ENCODE measurements at places on chromosomes 3 and 15. TPM values are rescaled to one million over a fixed set of nuclear protein-coding genes. Genes with fewer than 3 reads are reported as not detected.

DOCK3 gene
- total RNA-seq, result 7.0 TPM

GRAMD1C gene
- total RNA-seq, result 1.8 TPM

TGM4 gene
- total RNA-seq, result not detected

LIPC gene
- total RNA-seq, result not detected

PPP4R2 gene
- total RNA-seq, result 132 TPM

ECE2 gene
- total RNA-seq, result not detected

XIRP1 gene
- total RNA-seq, result not detected

ASB14 gene
- not detected for total RNA-seq

ZBTB20 gene
- 0.70 TPM for total RNA-seq

JMJD7 gene
- total RNA-seq, result 14.3 TPM

DUT gene
- 137 TPM for total RNA-seq

IL1RAP gene
- total RNA-seq, result 5.4 TPM

PHLDB2 gene
- total RNA-seq, result 13.2 TPM

SMAD6 gene
- 6.0 TPM for total RNA-seq

OR5K2 gene
- not detected for total RNA-seq

GPR171 gene
- total RNA-seq, result not detected

FRMD5 gene
- 3.8 TPM for total RNA-seq

GOLGA8J gene
- total RNA-seq, result not detected

CFAP100 gene
- total RNA-seq, result 0.44 TPM

TPM1 gene
- 748 TPM for total RNA-seq

IQCF5 gene
- total RNA-seq, result not detected

DUOX1 gene
- total RNA-seq, result 2.3 TPM

TUSC7 gene
- total RNA-seq, result not detected

PEX11A gene
- 1.3 TPM for total RNA-seq

BCL2A1 gene
- not detected for total RNA-seq

IQCF6 gene
- total RNA-seq, result not detected

CPEB1 gene
- total RNA-seq, result 1.5 TPM

DUOXA2 gene
- total RNA-seq, result not detected

MRPS25 gene
- 56.2 TPM for total RNA-seq

SERPINI2 gene
- total RNA-seq, result not detected

MYLK gene
- 10.4 TPM for total RNA-seq

CD200R1 gene
- not detected for total RNA-seq

NEK11 gene
- total RNA-seq, result 1.3 TPM

OIP5 gene
- 30.9 TPM for total RNA-seq

EIF3J gene
- total RNA-seq, result 114 TPM

CPLX3 gene
- not detected for total RNA-seq

GP5 gene
- not detected for total RNA-seq

SLC35G2 gene
- 5.4 TPM for total RNA-seq

GOLGA8S gene
- total RNA-seq, result 0.07 TPM

INSYN1 gene
- 2.5 TPM for total RNA-seq

MOBP gene
- total RNA-seq, result 0.13 TPM

TMEM45A gene
- total RNA-seq, result 10.1 TPM

GPR27 gene
- 17.7 TPM for total RNA-seq

FAM3D gene
- total RNA-seq, result not detected

TRH gene
- not detected for total RNA-seq

NUDT16 gene
- total RNA-seq, result 16.9 TPM

HES1 gene
- total RNA-seq, result 23.3 TPM

GOLGA6A gene
- total RNA-seq, result 0.72 TPM

TICRR gene
- 26.0 TPM for total RNA-seq

SEMA3F gene
- 14.3 TPM for total RNA-seq

GLCE gene
- 11.9 TPM for total RNA-seq

All from H9 (cell line).